Dorsolateral prefrontal cortex (tissue), 122 donors: ENCODE measurements at places on chromosomes 7 and 10. TPM values are rescaled to one million over a fixed set of nuclear protein-coding genes. Genes with fewer than 3 reads are reported as not detected.

FFAR4 gene
- 0.32 TPM for total RNA-seq

FBXO24 gene
- total RNA-seq = 0.68 TPM

COBL gene
- 170 TPM for total RNA-seq

SEC31B gene
- total RNA-seq = 32.0 TPM

GIMAP1 gene
- 2.2 TPM for total RNA-seq

FKBP14 gene
- total RNA-seq = 11.9 TPM

OR2A5 gene
- total RNA-seq = not detected

CYP26C1 gene
- 0.83 TPM for total RNA-seq

VAX1 gene
- 3.2 TPM for total RNA-seq

CTTNBP2 gene
- 66.3 TPM for total RNA-seq

CPA4 gene
- 0.63 TPM for total RNA-seq

SPDYE11 gene
- total RNA-seq = not detected

FERD3L gene
- total RNA-seq = not detected
